Bronchial epithelial cell (primary cell): ENCODE measurements at places on chromosomes 7 and 10.

DNA sequence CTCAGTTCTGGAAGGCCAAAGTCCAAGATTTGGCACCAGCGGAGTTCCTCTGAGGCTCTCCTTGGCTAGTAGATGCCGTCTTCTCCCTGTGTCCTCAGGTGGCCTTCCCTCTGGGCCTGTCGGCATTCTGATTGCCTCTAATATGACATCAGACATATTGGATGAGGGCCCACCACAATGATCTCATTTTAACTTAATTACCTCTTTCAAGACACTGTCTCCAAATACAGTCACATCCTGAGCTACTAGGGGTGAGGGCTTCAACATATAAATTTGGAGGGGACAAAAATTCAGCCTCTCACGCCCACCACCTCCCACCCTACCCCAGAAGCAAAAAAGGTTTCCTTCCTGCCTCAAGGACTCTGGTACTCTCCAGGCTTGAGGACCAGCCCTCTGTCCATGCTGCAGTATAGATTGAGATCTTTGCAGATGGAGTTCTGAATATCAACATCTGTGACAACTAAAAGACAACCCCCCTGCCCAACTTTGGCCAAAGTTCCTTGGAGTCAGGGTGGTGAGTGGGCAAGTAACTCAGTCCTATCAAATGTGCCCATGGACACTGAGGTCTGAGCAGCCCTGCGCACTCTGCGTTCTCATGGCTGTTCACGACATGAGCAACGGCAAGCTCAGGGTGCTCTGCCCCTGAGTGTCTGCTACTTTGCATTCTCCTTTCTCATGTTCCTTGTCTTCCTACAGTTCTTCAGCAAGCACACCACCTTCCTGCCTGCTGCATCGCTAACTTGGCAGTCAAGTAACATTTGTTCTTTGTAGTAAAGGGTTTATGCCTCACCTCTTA lies 11.5 kb downstream of the TMEM176B start:
- DNase-seq, result no peak

GRCh38 chr10:21372651-21373410 lies 152.7 kb downstream of the SKIDA1 start:
- peak; percentile 80 for DNase-seq

GRCh38 chr10:45376371-45376801 lies 2.4 kb downstream of the ALOX5 start:
- DNase-seq, result no peak

- DNase-seq, result peak; percentile 47
Observed at GRCh38 chr7:516606-517456, 2.8 kb downstream of the PDGFA start.

DNA sequence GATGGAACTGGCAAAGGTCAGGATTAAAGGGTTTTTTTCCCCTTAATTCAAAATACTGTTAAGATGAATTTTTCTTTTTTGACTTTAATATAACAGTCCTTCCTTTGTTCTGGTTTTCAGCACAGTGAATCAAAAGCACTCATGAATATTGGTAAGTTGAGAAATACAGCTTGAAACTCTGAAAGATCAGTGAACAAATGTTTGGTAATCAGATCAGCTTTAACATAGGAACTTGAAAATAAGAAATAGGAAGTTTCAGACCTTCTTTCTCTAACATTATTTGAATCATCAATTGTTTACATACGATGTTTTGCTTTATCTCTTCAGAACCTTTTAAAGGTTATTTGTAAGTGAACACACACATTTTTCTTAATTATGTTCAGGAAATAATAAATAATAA lies 90.5 kb downstream of the SGMS1 start:
- no peak for DNase-seq

DNA sequence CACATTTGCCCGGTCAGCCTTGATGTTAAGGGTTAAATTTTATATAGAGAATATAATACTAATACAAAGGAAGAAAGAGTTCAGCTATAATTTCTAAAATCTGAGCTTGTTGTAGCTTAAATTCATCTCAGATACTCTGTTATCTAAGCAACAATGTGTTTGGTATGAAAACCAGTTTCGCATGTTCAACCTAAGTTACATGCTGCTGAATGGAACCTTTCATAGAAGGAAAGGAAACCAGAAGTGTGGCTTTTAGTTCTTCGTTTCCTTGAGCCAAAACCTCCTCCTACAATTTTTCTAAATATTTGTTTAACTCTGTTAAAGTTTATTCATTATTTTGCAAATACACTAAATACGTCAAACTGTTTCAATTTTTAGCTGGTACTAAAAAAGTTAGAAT lies 18.5 kb downstream of the AGR2 start:
- no peak for DNase-seq

GRCh38 chr7:139293534-139293933 lies 47.6 kb upstream of the FMC1 start:
- no peak for DNase-seq

DNA sequence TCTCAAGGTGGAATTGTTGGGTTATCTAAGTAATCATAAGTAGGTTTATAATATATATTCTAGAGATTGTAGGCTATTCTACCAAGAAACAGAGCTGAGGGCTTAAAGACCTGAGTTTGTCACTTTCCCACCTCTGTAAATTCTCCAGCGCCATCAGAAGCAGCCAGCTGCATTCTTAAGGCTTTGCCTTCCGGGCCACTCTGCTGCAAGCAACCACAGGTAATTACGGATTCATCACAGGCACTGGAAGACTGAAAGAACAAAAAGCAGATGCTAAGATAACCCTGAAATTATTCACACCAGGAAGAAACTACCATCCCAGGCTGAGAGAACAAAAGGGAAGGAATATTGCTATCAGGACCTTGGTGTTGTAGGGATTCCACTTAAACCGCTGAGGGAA lies 137.8 kb upstream of the JCAD start:
- no peak for DNase-seq

DNA sequence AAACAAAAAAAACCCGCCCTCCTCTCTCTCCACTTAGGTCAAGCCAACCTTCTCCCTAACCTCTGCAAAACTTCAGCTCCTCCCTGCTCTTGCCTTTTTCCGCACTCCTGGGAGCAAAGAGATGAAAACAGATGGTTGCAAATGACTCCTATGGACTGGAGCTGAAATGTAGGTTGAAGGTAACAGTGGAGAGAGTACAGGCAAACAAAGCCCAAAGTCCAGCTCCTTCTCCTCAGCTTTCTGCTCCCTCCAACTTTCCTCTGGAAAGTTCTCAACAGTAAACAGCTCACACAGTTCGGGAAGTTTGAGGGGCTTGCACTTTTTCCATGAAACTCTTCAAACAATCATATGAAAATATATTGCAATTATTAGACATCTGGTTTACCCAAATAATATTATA lies 90.3 kb downstream of the SLC37A3 start:
- no peak for DNase-seq

DNA sequence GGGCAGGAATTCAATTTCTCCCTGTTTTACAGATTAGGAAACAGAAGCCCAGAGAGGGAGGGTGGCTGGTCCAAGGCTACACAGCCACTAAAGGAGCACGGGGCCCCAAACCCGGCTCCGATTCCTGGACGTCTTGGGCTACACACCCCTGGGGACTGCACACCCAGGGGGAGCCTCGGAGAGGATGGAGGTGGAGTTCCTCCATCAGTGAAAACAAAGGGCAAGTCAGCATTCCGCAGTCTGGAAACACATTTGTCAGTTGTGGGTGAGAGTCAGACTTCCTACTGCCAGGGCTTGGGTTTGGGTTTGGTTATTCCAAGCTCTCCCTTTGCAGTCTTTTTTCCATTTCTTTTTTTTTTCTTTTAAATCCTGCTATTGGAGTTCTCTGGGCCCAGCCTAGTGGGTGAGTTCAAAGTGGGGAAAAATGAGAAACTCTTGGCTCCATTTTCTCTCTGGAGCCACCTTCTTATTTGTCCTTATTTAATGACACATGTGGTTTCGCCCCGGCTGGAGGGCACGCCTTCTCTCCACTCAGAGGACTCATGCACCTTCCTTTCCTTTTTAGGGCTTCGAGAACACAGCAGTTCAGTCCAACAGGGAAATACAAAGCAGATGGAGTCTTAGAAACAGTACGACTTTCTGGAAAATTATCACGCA lies 59.9 kb upstream of the AQP1 start:
- DNase-seq, result no peak

- no peak for DNase-seq
Observed at GRCh38 chr10:79246209-79246581, 101.1 kb upstream of the PPIF start.

DNA sequence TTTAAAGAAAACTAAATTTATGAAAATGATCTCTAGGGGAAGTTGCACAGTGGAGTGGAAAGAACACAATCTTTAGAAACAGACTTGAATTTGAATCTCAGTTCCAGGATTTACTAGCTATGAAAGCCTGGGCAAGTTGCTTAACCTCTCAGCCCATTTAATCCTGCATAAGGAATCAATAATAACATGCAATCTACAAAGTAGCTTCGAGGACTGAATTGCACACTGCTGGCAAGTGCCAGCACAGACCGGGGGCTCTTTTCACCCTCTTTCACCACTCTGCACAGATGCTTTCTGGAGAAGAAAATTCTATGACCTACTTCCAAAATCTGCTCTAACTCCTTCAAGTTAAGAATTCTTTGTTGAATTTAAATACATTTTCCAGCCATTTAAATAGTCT lies 63.4 kb upstream of the ANK3 start:
- no peak for DNase-seq
